ENCODE measurements at places on chromosomes 11 and 22.

- DNase-seq = no peak
Observed at GRCh38 chr11:29256580-29256979, 760.2 kb downstream of the KCNA4 start.

DNA sequence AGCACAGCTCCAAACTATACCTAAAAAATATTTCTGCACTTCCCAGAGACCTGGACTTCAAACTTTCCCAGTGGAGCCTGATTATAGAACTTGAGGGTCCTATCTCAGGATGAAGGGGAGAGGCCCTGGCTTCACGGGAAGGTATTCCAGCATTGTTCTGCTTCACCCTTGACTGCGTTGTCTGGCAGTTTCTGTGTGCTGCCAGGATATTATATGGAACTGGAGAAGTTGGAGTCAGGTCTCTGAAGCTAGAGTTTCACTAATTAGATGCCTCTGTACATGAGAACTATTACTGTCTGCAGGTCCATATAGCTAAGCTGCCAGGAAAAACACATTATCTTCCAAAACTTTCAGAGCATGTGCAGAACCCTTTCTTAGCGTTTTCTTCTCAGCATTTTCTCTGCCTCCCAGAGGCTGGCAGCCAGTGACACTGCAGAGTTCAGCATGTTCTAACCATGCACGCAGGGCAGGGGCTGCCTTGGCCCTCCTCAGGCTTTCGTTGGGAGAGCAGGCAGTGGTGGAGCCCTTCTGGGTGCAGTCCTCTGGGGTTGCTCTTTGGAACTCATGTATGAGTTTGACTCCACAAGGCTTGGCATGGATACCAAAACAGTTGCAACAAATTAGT, 99.3 kb downstream of the CWC15 start:
- no peak for DNase-seq

- DNase-seq = peak; percentile 70
Observed at GRCh38 chr11:1574238-1574932, 2.3 kb upstream of the DUSP8 start.

- no peak for DNase-seq
Observed at GRCh38 chr11:124716591-124716990, 23.2 kb upstream of the NRGN start.

DNA sequence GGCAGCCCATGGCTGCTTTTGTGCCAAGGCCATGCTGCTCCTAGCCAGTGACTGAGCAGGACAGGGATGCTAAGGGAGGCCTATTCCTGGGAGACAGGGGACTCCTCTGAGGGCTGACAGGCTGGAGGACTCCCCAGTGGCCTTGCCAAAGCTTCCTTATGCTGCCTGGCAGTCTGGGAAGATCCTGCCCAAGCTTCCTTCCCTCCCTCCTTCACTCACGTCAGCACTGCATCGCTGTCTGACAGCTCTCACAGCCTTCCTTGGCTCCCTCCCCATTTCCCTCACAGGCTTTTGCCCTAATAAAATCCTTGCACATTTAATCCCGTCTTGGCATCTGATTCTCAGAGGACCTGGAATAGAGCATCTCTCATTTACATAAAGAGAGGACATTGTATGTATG, 26.5 kb downstream of the HTR3A start:
- DNase-seq = no peak

GRCh38 chr11:69337211-69337721, 43.3 kb downstream of the MYEOV start:
- no peak for DNase-seq

GRCh38 chr11:64042301-64042700, 6.6 kb downstream of the FLRT1 start:
- DNase-seq = no peak

All from hepatic stellate cell (primary cell).